Esophagus squamous epithelium (tissue), 5 donors: ENCODE measurements at places on chromosomes 1 and 21. TPM values are rescaled to one million over a fixed set of nuclear protein-coding genes. Genes with fewer than 3 reads are reported as not detected.
A peak's percentile ranks its signal among the peaks of the same experiment; 100 is the strongest.

DMRTA2 gene
- 3.6 TPM for total RNA-seq

- H3K4me1 ChIP-seq = no peaks in the 10 kb centered on the region
- no peak overlapping the region for H3K4me3 ChIP-seq
- H3K27me3 ChIP-seq = no peaks in the 10 kb centered on the region
- no peaks in the 10 kb centered on the region for H3K36me3 ChIP-seq
These were observed 136.2 kb upstream of the F3 start for GRCh38 chr1:94677714-94678113.

AMY2A gene
- not detected for total RNA-seq

- peaks cover 96% of the 10 kb centered on the region for H3K27me3 ChIP-seq
- no peaks in the 10 kb centered on the region for H3K36me3 ChIP-seq
- DNase-seq = no peak
- no peak overlapping the region for H3K4me3 ChIP-seq
These were observed 3.4 kb downstream of the LHX9 start for GRCh38 chr1:197920414-197921117.

DNA sequence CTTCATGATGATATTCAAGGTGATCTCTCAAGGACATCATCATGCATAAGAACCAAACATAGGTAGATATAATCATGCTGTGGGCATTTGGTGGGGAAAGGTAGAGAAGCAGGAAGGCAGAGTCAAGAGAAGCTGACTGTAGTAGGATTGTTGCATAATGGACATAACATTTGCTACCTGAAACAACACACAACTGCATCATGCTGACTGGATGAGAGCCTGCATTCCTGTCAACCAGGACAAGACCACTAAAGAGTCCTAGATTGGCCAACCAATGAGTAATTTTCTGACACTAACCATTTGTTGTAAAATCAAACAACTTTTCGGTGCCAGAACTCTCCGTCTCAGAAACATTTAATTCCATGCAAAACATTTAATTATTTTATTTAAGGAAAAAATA, 377.2 kb downstream of the PLPP3 start:
- DNase-seq = no peak
- H3K36me3 ChIP-seq = no peaks in the 10 kb centered on the region
- H3K4me1 ChIP-seq = peaks cover 19% of the 10 kb centered on the region
- no peak overlapping the region for H3K4me3 ChIP-seq
- no peak overlapping the region for H3K27ac ChIP-seq

- peaks cover 26% of the 10 kb centered on the region for H3K36me3 ChIP-seq
- H3K27me3 ChIP-seq = peaks cover 15% of the 10 kb centered on the region
- no peak overlapping the region for H3K27ac ChIP-seq
- no peak for DNase-seq
- H3K4me3 ChIP-seq = no peak overlapping the region
- peaks cover 36% of the 10 kb centered on the region for H3K4me1 ChIP-seq
These were observed 14.4 kb downstream of the NOC2L start for GRCh38 chr1:944341-945325.

ESRRG gene
- 0.15 TPM for total RNA-seq

DNA sequence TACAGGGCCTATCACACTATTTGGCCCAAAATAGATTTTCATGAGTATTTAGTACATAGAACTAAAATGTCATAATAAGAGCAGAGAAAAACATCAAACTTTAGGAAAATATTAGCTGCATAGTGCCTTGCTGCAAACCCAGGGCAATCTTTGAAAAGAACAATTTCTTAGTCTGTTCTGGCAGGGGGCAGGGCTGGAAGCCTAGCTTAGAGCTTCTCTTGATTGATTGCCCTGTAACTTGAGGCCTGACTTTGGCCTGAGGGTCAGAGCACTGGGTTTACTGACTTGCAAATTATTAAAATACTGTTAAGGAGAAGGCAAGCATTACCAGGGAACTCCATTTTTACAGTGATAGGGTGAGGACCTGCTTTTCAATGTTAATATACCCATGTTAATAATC, 115.8 kb upstream of the SPAG17 start:
- H3K4me1 ChIP-seq = no peaks in the 10 kb centered on the region
- no peaks in the 10 kb centered on the region for H3K27me3 ChIP-seq
- no peaks in the 10 kb centered on the region for H3K36me3 ChIP-seq
- H3K27ac ChIP-seq = no peak overlapping the region
- H3K4me3 ChIP-seq = no peak overlapping the region

- no peak for DNase-seq
- H3K27me3 ChIP-seq = peaks cover 7% of the 10 kb centered on the region
- H3K36me3 ChIP-seq = peaks cover 59% of the 10 kb centered on the region
These were observed 4.5 kb downstream of the EPHA2 start for GRCh38 chr1:16151196-16151994.

PRAMEF9 gene
- not detected for total RNA-seq

SCAF4 gene
- 18.1 TPM for total RNA-seq

- H3K4me3 ChIP-seq = no peak overlapping the region
- H3K36me3 ChIP-seq = no peaks in the 10 kb centered on the region
- H3K27ac ChIP-seq = no peak overlapping the region
- H3K27me3 ChIP-seq = peaks cover 99% of the 10 kb centered on the region
- peaks cover 18% of the 10 kb centered on the region for H3K4me1 ChIP-seq
These were observed 5.6 kb downstream of the OLIG2 start for GRCh38 chr21:33031152-33031911.

GRCh38 chr1:15758343-15758931, at the start of gene FBLIM1:
Gene FBLIM1 (plus strand): TSS chr1:15758795. CDS start chr1:15764984, 6,189 bp downstream.
- peak within 1 kb of the TSS; percentile 85 for H3K4me3 ChIP-seq
- H3K27me3 ChIP-seq = no peaks in the 10 kb centered on the region
- no peak for DNase-seq
- peak within 1 kb of the TSS; percentile 86 for H3K27ac ChIP-seq
- no peaks in the 10 kb centered on the region for H3K36me3 ChIP-seq

CD53 gene
- total RNA-seq = 6.6 TPM

NBPF12 gene
- 4.6 TPM for total RNA-seq

- peaks cover 10% of the 10 kb centered on the region for H3K27me3 ChIP-seq
- H3K4me3 ChIP-seq = no peak overlapping the region
- no peak for DNase-seq
These were observed 10.6 kb upstream of the PRDM16 start for GRCh38 chr1:3058263-3059030.

NUDT4B gene
- 19.1 TPM for total RNA-seq

DNA sequence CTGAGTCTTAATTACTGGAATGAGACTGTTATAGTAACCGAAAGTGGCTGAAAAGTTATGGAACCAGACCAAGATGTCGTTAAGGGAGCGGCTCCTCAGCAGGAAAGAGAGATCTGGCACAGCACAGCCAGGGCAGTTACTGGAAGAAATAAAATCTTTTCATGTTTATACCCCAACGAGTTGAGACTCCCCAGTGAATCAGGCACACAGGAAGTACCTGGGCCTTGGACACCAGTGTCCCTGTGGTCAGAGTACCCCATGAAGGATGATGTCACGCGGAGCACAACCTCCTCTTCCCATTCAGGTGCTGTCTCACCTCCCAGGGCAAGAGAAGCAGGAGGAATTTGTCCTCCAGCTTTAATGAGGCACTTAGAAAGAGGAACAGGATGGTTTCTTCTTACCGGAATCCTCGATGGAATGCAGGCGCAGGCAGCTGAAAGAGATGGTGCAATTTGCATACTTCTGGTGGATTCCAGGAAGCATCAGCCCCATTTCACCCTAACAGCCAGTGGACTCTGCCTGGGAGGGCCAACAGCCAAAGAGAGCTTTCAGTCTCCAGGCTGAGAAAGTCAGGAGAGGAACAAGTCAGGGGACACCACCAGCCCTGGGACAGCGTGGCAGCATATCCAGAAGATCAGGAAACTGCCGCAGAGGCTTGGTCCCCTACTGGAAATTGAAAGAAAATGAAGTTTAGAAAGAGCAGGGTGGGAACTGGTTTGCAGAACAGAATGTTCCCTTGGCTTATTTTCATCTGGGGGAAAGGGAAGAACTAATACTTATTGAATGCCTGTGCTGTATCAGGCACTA, 35.9 kb upstream of the CTTNBP2NL start:
- H3K4me1 ChIP-seq = peaks cover 21% of the 10 kb centered on the region
- H3K27me3 ChIP-seq = no peaks in the 10 kb centered on the region
- peak overlapping the region; percentile 22 for H3K4me3 ChIP-seq
- H3K27ac ChIP-seq = peak overlapping the region; percentile 81
- H3K36me3 ChIP-seq = no peaks in the 10 kb centered on the region

WNT4 gene
- total RNA-seq = 4.8 TPM

- no peaks in the 10 kb centered on the region for H3K4me1 ChIP-seq
- peaks cover 7% of the 10 kb centered on the region for H3K27me3 ChIP-seq
- no peak overlapping the region for H3K4me3 ChIP-seq
These were observed 74.4 kb downstream of the RWDD3 start for GRCh38 chr1:95308276-95309030.

ADGRL2 gene
- total RNA-seq = 63.7 TPM

OR2M4 gene
- not detected for total RNA-seq

DNA sequence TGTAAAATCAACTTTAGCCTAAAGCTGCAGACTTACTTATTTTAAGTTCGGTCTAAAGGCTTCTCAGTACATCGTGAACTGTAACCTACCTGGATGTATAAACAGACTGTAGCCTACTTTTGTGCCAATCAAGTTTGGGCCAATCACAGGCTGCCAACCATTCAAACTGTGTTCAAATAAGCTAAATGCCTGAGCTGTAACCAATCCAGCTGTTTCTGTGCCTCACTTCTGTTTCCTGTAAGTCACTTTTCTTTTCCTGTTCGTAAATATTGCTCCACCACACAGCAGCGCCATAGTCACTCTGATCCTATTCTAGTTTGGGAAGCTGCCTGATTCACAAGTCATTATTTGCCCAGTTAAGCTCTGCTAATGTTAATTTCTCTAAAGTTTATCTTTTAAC, 37.5 kb upstream of the SLAMF9 start:
- H3K4me3 ChIP-seq = no peak overlapping the region
- DNase-seq = no peak
- H3K4me1 ChIP-seq = no peaks in the 10 kb centered on the region
- H3K27ac ChIP-seq = peak overlapping the region; percentile 55
- H3K27me3 ChIP-seq = peaks cover 11% of the 10 kb centered on the region

GRCh38 chr1:87450615-87451209, 122.0 kb downstream of the LMO4 start:
- peaks cover 26% of the 10 kb centered on the region for H3K4me1 ChIP-seq
- no peaks in the 10 kb centered on the region for H3K36me3 ChIP-seq
- H3K4me3 ChIP-seq = no peak overlapping the region
- no peak for DNase-seq
- no peak overlapping the region for H3K27ac ChIP-seq

DNA sequence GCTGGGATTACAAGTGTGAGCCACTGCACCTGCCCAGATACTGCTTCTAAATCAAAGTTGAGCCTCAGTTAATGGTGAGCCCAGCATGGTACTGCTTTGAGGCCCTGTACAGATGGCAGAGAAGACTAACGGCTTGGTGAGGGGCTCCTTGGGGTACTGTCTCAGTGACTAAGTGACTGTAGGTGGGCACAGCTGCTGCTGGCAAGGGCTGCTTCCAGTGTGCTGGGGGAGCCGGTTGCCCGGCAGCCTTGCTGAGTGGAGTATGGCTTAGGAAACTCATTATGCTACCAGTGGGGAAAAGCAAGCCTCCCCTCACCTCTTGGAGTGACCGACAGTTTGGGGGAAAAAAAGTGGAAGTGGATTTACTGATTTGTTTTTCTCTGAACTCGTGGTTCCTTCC, 23.6 kb upstream of the ARHGEF10L start:
- H3K27ac ChIP-seq = no peak overlapping the region
- no peaks in the 10 kb centered on the region for H3K36me3 ChIP-seq
- no peak for DNase-seq
- no peak overlapping the region for H3K4me3 ChIP-seq

DNA sequence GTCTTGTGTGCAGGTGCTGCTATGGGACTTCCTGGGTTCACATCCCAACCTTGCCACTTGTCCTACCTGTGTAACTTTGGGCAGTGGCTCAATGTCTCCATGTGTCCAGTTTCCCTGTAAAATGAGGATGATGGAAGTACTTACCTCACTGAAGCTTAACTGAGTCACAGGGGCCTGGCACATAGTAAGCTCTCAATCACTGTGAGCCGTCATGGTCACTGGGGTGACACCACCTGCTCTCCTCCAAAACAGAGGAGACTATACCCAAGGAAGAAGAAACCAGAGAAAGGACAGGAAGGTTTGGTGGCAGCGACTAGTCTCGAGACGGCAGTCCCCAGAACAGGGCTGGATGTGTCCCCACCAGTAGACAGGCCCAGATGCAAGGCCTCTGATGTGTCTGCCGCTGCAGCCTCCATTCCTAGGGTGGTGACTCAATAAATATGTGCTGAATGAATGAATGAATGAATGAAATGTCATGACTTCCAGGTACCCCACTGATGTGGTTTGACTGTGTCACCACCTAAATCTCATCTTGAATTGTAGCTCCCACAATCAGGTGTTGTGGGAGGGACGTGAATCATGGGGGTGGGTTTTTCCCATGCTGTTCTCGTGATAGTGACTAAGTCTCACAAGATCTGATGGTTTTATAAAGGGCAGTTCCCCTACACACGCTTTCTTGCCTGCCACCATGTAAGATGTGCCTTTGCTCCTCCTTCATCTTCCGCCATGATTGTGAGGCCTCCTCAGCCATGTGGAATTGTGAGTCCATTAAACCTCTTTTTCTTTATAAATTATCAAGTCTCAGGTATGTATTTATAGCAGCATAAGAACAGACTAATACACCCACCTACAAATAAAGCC, 13.0 kb upstream of the LRP8 start:
- H3K27me3 ChIP-seq = peaks cover 35% of the 10 kb centered on the region
- no peak overlapping the region for H3K4me3 ChIP-seq
- no peaks in the 10 kb centered on the region for H3K36me3 ChIP-seq
- DNase-seq = no peak
- H3K27ac ChIP-seq = no peak overlapping the region

DNA sequence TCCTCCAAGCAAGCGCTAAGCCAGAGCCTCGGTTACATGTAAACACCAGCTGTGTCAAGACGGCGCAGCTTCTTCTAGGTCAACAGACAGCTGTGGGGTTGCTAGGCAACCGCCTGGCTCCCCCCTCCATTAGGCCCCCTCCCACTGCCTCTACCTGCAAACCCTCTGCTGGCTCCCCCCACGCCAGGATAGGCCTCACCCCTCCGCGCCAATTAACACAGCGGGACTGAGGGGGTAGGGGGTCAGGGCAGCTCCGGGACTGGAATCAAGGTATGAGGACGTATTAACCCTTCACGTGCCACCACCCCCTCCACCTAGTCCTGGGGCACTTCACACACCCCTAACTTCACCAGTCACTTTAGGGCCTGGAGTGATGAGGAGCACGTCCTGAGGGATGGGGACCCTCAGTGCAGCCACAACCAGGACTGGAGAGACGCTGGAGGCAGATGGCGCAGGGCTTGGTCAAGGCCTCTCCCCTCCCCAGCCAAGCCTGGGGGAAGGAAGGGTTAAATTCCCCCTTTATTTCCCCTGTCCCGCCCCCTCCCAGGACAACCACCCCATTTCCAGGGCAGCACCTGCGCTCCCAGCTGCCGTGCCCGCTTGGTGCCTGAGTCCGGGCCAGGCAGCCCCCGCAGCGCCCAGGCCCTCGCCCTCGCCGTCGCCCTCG, 37.4 kb upstream of the WASF2 start:
- peak overlapping the region; percentile 96 for H3K27ac ChIP-seq
- no peaks in the 10 kb centered on the region for H3K27me3 ChIP-seq
- DNase-seq = no peak
- no peaks in the 10 kb centered on the region for H3K36me3 ChIP-seq
